Hematopoietic multipotent progenitor cell treated with erythropoietin and hydrocortisone succinate and interleukin-3 and kit ligand, for 4 days (in vitro differentiated cells): ENCODE measurements at places on chromosomes 2 and 18.

GRCh38 chr2:100063459-100063953, 78.9 kb downstream of the AFF3 start:
- no peak for DNase-seq

DNA sequence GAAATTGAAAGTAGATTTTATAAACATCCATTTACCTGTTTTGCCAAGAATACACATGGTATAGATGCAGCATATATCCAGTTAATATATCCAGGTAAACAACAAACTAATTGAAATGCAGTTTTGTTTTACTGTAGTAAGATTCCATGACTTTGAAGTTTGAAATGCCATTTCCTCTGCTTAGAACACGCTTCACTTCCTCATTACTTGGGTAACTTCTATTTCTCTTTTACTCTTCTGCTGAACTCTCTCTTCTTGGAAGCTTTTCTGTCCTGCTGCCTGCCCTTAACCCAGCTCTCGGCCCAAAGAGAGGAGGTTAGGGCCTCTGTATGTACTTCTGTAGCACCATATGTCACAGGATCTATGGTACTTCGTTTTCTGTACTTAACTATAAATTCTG, 14.1 kb upstream of the IL1RL2 start:
- DNase-seq = peak; percentile 23

DNA sequence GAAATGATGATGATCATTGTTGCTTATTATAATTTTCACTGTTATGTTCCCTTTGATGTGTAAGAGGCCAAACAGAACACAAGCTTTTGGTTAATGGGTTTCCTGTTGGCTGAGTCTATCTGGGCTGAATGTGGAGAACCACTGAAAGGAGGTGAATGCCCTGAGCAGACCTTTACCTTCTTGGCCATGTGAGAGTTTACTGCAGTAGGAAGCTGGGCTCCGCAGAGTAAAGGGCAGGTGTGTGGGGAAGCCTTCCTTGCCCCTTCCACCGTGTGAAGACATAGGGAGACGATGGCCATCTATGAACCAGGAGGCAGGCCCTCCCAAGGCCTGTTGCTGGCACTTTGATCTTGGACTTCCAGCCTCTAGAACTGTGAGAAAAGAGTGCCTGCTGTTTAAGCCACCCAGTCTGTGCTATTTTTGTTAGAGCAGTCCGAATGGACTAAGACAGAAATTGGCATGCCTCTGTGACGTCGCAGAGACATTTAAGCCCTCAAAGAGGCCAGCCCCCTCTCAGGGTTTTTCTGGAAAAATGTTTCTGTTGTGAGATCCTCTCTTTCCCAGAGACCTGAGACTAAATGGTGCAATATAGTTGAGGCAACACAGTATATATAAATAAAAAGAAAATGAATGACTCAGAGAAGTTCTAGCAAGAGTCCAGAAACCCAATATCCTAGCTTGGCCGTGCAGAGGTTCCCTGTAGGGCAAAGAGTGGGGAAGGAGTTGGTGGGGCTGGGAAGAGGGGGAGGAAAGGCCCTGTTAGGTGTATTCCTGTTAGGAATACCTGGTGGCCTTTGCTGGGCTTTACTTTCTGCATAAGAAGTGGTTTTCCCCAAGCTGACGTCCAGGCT, 121.9 kb upstream of the LGALSL start:
- DNase-seq = no peak

DNA sequence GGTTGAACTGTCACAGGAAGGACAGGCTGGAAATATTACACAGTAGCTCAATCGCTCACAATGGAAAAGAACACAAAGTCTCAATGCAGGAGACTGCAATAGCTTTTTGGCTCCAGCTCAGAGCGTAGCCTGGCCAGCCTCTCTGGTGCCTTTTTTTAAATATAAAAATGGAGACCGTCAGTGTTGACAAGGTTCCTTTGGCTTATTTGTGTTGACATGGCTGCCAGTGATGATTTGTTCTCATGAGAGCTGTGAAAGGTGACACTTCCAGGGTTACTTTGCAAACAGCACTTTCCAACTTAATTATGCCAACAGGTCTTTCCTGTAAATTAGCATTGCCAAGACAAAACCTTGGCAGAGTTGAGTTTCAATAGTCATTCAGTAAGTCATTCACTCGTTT, 70.8 kb downstream of the KCNE4 start:
- no peak for DNase-seq

GRCh38 chr2:1366546-1367134, 46.6 kb upstream of the TPO start:
- DNase-seq = peak; percentile 20

GRCh38 chr18:47552783-47553182, 301.3 kb upstream of the SKOR2 start:
- no peak for DNase-seq

DNA sequence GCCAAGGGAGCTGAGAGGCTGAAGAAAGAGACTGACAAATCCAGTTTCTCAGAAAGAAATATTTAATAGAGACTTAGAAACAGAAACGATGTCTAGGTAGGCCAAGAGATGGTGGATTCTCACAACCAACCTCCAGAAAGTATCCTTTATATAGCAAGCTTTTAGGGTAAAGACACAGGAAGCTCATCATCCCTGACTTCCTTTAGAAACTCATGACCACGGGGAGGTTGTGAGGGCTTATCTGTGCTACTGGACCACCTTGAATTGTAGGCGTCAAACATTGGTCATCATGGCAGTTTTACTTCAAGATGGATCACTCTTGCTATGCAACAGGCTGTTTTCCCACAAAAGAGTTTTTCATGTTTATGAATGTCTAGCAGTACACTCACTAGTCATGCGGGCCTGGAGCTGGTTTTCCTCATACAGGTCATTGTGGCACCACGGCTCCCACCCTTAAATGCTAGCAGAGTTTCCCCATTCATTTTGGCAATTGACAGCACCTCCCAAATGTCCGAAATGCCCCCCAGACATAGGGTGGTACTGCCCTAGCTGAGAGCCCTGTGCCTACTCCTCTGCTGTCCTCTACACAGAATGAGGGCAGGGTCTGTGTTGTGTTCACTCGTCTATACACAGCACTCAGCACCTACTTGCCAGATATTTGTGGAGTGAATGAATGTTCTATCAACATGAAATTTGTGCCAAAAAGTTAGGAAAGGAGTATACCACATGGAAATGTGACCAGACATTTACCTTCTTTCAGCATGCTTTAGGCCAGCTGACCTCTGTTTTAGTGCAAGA, 89.0 kb downstream of the TMEM247 start:
- DNase-seq = no peak

GRCh38 chr2:133169274-133169912, 398.9 kb downstream of the NCKAP5 start:
- no peak for DNase-seq

GRCh38 chr2:16641509-16641908, 24.1 kb downstream of the CYRIA start:
- no peak for DNase-seq

DNA sequence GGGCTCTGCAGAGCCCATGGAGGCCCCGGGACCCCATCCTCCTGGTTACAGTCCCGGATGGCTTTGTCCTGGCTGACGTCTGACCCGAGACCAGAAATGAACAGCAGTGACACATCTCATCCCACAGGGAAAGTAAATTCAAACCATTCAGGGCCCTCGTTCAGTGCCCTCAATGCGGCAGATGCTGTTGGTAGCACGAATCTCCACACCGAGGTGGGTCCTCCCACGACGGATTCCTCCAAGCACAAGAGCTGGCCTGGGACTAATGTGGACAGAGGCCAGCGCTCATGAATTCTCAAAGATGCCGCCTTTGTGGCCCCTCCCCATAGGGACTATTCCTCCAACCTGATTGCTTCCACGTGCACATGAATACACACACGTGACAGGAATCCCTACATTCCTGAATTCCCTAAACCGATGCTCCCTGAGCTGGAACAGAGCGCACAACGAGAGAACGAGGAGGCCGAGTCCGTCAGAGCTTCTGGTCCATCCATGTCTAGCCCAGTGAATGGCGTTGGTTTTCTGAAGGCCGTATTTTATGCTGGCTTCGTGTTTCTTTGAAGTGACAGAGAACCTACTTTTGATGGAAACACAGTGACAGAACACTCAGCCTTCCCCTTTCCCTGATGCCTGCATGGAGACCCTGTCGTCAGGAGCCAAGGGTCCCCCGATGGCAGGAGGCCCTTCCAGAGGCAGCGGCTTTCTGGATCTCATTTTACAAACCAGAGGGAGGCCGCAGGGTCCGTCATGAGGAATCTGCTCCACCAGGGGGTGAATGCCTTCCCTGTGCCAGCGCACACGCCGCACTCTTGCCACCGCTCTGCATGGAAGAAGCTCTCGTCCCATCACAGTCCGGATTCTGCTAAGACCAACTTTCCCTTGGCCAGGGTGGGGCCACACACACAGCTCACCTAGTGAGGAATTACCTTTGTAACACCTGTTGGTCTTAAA, 64.3 kb upstream of the SNTG2 start:
- no peak for DNase-seq

DNA sequence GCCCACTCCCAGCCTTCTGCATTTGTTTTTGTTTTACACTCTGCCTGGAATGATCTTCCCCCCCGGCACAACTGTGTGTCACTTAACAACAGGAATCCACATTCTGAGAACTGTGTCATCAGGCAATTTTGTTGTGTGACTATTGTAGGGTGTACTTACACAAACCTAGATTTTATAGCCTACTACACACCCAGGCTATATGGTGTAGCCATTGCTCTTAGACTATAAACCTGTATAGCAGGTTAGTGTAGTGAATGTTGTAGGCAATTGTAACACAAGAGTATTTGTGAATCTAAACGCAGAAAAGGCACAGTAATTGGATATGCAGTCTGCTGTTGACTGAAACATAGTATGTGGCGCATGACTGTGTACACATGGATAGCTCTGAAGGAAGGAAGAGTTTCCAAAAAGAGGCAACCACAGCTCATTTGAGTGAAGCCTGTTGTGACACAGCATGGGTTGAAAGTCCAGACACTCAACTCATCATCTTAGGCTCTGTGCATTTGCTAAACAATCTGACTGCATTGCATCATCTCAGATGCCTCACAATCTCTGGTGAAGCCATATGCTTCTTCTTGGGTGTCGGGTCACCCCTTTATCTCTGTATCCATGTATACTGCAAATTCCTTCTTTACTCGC, 506.6 kb upstream of the SPHKAP start:
- DNase-seq = no peak

- no peak for DNase-seq
Measured at GRCh38 chr2:179850188-179850587, 11.2 kb downstream of the ZNF385B start.
